ENCODE measurements at places on chromosomes 7 and 10.

GRCh38 chr7:20235288-20235687, 18.1 kb upstream of the MACC1 start:
- DNase-seq = no peak

DNA sequence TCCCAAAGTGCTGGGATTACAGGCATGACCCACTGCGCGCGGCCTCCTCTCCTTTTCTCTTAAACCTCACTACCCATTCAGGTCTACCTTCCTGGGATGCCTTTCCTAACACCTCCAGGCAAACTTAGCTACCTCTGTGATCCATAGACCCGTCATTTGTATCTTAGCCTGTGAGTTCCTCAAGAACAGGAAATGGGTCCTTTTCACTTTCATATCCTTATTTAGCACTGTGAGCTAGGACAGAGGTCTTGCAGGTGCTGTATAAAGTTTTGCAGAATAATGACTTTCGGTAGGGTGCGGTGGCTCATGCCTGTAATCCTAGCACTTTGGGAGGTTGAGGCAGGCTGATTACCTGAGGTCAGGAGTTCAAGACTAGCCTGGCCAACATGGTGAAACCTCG, 215.7 kb downstream of the RELN start:
- no peak for DNase-seq

DNA sequence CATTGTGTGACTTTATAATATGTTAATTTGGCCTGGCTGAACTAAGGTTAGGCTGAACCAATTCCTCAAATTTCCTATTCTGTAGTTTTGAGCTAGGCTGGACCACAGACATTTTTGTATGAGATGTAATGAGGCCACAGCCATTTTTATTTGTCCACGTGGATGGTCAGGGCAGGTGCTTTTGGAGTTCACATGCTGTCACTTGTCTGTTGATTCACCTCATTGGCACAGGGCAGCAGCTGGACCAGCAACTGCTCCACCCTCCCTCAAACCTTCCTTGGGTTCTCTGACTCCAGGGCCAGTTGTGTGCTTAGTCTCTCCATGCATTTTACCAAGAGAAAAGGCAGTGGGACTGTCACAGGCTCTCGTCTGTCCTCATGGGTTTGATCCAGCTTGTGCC, 76.1 kb upstream of the NPS start:
- DNase-seq = no peak

DNA sequence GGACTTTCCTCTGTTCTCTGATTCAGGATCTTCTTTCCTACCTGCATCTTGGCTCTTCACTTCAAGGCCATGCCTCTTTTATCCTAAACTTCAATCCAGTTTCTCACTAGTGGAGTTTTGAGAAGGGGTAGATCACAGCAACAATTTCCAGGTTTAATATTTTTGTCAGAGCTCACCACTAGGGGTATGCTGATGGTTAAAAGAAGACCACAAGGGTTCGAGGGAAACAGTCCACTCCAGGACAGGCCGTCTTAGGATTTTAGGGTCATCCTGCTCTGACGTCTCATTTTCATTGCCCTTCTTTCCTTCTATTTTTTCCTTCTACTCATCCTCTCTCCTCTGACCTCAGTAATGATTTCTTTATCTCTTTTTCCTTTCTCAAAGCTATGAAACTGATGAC, 11.3 kb downstream of the STAG3 start:
- no peak for DNase-seq

DNA sequence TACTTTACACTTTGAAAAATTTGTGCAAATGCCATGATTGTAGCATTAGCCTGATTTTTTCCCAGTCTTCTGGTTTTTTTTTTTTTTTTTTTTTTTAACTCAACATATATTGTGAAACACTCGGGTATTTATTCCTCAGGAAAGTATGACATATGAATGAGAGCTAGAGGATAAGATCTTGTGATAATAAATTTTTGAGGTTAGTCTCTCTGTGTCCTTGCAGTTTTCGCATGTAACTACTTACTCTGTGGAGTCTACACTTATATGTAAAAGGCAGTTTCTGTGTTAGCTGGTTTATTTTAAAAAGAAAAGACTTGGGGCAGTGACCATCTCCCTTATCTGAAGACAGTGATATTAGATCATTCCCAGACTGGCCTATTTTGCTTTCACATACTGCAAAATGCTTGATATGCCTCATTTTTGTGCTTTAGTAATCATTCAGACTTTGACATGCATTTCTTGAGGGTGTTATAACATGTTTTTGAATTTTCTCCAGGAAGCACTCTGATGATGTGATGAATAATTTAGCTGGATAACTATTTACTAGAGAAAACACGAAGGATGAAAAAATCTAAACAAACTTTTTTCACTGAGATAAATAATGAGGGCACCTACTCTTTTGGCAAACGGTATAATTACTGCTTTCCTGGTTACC, 371.0 kb downstream of the NRG3 start:
- no peak for DNase-seq

DNA sequence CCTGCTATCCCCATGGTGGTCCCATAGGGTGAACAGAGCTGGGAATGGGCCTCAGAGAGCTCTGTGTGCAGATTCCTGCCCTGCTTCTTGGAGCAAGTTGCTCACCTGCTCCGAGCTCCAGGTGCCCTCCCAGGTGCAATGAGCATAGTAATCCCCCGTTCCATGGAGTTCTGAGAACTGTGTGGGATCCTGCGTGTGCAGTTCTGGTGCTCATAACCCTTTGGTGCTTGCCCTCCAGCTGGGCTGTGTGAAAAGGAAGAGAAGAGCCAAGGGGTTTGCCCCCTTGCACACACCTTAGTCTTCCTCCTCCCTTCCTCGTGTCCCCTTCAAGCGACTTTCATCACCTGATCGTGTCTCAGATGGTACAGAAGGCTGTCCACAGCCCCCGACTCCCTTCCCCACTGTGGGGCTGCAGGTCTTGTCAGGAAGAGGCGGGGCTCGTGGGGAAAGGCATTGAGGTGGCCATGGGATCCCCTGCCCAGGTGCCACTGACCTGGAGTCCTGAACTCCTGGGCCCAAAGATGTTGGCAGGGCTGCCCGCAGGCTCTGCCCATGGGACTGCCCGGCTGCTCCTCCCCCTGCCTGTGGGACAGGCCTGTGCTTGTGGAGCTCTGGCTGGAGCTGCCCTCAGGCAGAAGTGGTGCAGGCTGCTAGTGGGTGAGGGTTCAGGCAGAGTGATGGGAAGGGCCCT, 21.9 kb upstream of the ZNF488 start:
- no peak for DNase-seq

- DNase-seq = no peak
These were observed 118.4 kb downstream of the PLPP4 start for GRCh38 chr10:120575411-120575810.

DNA sequence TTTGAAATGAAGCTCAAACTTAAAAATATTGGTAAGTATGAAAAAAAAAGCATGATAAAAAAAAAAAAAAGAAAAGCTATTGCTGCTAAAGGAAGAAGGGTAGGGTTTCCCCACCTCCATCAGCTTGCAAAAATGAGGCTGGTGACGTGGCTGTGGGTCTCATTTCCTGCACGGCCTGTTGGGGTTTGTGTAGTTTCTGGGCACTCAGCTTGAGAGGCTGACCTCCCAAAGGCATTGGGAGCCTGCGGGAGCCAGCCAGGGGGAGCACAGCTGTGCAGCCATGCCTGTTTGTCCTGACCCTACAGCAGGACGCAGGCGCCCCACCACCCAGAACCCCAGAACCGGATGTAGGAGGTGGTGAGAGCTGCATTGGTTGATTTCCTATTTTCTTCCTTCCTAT, 48.8 kb upstream of the CARD11 start:
- DNase-seq = no peak

DNA sequence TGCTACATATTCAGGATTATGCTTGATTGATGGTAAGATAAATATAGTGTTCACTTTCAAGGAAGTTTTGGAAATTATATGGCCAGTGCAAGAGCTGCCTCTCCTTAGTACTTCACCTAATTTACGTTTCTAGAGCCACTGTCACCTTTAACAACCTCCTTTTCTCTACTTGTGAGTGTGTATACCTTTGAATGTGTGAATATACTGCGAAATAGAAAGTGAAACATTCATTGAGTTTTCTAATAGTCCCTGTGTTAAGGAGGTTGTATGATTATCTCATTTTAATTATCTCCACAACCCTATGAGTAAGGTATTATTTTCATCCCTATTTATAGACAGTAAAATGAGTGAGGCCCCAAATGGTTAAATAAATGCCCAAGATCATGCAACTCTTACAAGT, 1050.5 kb downstream of the XPNPEP1 start:
- DNase-seq = no peak

- no peak for DNase-seq
These were observed 37.4 kb upstream of the ADGRA1 start for GRCh38 chr10:133050371-133050770.

- DNase-seq = no peak
These were observed 51.3 kb upstream of the GSAP start for GRCh38 chr7:77467408-77467807.

- no peak for DNase-seq
These were observed 26.5 kb downstream of the DNAJB12 start for GRCh38 chr10:72328045-72328828.

GRCh38 chr7:19322002-19322401, 176.8 kb upstream of the FERD3L start:
- no peak for DNase-seq

GRCh38 chr7:20064181-20064970, 152.8 kb downstream of the MACC1 start:
- no peak for DNase-seq

GRCh38 chr7:87858417-87859100, 17.6 kb downstream of the SLC25A40 start:
- DNase-seq = no peak

DNA sequence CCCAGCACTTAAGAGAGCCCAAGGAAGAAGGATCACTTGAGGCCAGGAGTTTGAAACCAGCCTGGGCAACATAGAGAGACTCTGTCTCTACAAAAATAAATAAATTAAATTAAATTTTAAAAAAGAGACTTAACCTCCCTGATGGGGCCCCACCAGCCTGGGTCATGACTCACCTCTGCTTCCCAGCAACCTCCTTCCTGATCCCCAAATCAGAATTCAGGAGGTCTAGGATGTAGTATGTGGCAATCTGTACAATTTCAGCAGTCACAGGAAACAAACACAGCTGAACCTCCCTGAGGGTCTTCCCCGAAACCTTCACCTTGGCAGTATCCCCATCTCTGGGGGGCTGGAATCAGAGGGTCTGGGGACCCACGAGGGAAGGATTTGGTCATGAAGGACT, 9.7 kb upstream of the PPP1R35 start:
- no peak for DNase-seq

DNA sequence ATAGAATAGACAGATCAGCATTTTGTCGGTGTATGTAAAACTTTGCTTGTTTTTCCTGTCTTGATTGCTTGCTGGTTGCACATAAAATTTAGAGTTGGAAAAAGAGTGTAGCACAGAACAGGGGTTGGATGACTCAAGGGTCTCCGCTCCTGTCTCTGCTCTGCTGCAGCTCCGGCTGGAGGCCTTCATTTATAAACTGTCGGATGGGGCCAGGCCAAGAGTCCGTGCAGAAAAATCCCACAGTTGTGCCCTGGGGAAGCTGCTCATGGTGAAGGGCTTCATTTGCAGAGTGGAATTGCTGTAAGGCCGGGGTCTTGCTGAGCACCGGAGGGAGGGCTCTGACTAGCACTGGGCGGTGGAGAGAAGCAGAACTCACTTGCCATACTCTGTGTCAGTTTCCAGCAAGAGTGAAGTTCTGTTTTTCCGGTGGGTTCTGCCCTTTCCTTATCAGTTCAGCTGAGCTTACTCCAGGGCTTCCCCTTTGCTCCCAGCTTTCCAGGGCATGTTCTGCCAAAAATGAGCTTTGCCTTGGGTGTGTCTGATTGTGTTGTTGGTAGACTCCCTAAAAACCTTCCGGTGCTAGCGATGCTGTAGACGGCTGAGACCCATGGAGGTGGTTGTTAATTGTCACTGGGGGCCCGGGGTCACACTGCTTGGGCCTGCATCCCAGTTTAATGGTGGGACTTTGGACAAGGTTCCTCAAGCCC, 67.2 kb downstream of the CAMK1D start:
- no peak for DNase-seq

DNA sequence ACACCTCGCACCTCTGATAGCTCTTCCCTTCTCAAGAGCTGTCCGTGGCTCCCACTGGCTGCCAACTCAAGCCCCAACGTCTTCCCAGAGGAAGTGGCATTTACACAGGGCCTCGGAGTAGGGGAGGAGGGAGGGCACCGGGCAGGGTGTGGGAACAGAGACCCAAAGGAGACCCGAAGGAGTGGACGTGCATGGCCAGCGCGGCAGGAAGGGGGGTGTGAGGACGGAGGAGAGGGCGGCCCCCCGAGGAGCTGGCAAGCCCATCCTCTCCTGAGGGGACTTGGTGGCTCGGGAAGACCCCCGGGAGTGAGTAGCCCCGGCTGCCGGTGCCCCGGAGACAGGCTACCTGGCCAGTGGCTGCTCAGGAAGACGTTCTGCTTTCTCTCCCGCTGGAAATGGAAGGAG, 85.9 kb downstream of the FOXL3 start:
- DNase-seq = no peak

- DNase-seq = no peak
These were observed 557 bp downstream of the CYTH3 start for GRCh38 chr7:6271694-6272440.

DNA sequence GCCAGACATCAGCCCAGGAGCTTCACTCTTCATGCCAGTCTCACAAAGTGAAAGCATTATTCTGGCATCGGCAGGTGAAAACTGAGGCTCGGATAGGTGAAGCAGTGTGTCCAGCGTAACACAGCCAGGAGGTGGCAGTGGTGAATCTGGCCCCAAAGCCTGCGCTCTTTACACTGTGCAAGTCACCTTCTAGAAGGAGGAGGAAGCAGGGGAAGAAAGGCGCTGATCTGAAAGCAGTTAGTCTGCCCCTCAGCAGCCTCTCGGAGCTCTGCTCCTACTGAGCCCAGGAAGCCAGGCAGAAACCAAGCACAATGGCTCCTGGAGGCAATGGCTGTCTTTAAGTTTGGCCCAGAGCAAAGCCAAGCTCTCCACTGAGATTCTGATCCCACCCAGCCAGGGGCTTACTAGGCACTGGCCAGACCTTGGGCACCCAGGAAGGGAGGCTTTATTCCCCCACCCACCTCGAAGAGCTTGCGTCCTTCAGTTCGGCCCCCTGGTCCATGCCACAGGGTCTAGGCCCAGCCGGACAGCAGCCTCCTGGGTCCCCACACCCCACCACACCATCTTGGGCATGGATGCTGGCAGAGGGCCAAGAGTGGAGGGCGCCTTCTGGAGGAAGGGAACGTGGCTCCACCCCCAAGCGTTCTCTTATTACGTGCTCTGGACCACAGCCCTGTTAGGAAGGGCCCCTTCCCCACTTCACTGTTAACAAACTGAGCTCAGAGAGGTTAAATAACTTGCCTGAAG, 104.5 kb downstream of the GRID1 start:
- no peak for DNase-seq

DNA sequence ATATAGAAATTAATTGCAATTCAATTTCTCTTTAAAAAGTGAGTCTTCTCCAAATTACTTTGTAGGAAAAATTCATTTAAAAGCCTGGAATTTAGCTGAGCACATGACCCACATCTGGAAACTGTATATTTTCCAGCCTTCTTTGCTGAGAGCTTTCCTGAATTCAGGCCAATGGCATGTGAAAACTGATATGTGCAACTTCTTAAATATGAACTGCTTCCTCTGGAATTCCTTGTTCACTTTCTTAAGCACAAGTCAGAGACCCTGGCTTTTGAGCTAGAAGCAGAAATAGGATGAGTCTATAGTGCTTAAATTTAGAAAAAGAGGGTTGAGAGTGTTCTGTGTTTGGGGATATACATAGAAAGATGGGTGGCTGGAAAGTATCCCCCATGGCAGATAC, 365.1 kb upstream of the MTPN start:
- DNase-seq = no peak

All from foreskin melanocyte (primary cell).